ENCODE measurements at places on chromosomes 5 and 9. TPM values are rescaled to one million over a fixed set of nuclear protein-coding genes. Genes with fewer than 3 reads are reported as not detected.

- peak; percentile 26 for DNase-seq
Measured at GRCh38 chr9:88198341-88198807, 60.1 kb upstream of the SPATA31C2 start.

AKNA gene
- 29.8 TPM for polyA plus RNA-seq

DNA sequence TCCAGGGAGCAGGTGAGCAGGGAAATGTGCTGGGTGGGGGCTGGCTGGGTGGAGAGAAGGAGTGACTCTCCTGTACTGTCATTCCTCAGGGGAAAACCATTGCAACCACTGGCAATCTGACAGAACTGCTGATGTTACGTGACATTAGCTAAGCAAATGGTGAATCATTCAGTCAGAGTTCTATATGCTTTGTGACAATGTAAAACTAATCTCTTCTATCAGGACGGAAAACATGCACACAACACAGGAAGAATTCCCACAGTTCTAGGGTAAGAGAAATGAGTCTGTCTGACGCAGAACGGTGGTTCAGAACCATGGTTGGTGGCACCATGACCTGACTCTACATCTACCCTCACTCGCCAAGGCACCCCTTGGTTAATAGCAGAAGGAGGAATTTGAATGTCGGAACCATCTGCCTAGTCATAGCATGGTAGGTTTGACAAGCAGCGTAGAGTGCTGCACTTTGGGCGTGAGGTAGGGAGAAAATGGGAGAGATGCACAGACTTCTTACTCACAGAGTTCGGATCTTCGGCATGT lies 243.6 kb upstream of the PANK3 start:
- DNase-seq: no peak

DNA sequence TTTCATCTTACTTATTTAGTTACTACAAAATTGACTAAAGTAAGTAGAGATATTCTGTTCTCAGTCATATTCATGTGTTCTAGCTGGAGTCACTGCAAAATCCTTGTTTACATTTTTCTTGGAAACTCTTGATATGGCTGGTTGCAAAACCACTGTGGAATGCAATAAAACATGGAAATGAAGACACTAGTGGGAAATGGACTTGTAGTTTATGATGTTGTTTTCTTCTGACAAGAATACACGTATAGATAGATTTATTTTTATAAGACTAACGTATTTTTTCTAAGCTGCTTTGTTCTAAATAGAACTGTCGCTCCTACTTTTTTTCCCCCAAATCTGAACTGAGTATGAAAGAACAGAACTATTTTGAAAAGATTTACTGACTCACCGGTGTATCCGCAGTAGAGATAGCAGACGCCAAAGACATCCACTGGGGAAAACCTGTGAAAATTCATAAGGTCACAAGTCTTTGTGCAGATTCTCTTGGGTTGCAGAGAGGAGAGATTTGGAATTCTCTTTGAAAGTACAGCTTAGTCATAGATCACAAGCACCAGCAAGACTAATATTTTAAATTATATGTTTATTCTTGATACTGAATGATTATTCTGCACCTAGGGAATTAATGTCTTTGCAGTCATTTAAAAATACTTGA lies 119.6 kb upstream of the TAF11L2 start:
- peak; percentile 41 for DNase-seq

- no peak for DNase-seq
Measured at GRCh38 chr5:14893381-14893780, 21.8 kb upstream of the ANKH start.

DNA sequence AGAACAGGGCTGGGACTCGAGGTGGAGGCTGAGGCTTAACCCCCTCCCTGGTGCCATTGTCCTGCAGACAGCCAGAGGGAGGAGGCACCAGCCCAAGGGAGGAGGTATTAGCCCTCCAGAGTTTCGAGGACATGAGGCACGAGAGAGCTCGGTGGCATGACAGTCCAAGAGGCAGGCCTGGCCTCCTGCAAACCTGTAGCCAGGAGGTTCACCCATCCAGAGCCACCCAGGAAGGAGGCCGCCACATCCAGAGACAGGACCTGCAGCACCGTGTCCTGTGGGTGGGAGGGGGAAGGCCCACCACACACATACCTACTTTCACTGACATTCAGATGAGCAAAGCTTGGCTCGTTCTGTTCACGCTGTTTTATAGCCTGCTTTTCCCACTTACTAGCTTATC lies 75.2 kb upstream of the ADAMTS2 start:
- no peak for DNase-seq

- no peak for DNase-seq
Measured at GRCh38 chr5:152838241-152838786, 433.2 kb upstream of the NMUR2 start.

DNA sequence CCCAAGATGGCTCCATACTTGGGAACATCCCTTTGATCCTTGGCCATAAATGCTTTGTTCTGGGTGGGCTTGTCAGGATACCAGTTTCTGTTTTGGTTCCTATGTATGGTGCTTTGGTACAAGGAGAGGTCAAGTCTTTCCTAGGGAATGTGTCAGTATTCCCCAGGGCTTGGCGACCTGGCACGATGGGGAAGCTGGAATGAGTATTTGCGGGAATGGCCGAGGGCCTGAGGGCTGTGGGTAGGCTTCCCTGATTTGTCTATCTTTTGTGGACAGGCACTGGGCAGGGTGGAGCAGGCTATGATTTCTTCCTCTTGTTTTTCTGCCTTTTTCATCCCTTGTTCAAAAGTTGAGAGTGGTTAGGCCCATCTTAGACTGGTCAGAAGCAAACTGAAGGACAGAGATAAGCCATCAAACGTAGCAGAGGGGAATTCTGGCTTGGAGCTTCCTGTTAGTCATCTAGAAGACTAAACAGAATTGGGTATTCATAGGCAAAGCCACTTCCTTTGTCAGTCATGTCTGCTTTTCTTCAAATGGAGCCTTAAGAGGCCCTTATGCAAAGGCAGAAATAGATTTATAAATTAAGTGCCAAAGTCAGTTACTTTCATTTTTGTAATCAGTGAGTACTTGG lies 13.7 kb downstream of the DOCK2 start:
- DNase-seq: no peak

NTRK2 gene
- polyA plus RNA-seq: 1.1 TPM

- peak; percentile 72 for DNase-seq
Measured at GRCh38 chr9:13278368-13279246, 885 bp downstream of the MPDZ start.

GAPT gene
- 0.79 TPM for polyA plus RNA-seq

Data from right lung (tissue), 10 donors.